ENCODE measurements at places on chromosomes 16 and 17. TPM values are rescaled to one million over a fixed set of nuclear protein-coding genes. Genes with fewer than 3 reads are reported as not detected.

- no peak for DNase-seq
These were observed 3.5 kb upstream of the CNEP1R1 start for GRCh38 chr16:50021544-50021943.

The LYRM9 gene
- total RNA-seq, result 21.2 TPM

- DNase-seq, result no peak
These were observed 291.1 kb upstream of the IRX3 start for GRCh38 chr16:54577651-54578128.

- DNase-seq, result no peak
These were observed 13.0 kb downstream of the TOB1 start for GRCh38 chr17:50853015-50853615.

DNA sequence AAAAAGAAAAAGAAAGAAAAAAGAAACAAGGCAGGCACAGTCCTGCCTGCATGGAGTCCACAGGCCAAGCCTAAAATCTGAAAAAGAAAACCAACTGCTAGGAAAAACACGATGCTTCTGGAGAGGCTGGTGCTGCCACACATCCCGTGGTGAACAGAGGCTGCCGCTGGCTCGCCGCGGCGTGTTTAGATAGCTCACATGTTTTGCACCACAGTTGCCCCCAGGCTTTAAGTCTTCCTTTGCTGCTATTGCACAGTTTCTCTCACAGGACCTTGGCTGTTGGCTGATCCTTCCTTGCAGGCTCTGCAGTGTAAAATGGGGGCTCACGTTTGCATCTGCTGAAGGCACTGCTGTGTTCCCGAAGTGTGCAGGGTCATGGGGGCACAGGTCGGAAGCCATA is 8.6 kb downstream of the SLC6A4 start:
- no peak for DNase-seq

GRCh38 chr16:88807626-88808453 is 3.9 kb downstream of the APRT start:
- no peak for DNase-seq

DNA sequence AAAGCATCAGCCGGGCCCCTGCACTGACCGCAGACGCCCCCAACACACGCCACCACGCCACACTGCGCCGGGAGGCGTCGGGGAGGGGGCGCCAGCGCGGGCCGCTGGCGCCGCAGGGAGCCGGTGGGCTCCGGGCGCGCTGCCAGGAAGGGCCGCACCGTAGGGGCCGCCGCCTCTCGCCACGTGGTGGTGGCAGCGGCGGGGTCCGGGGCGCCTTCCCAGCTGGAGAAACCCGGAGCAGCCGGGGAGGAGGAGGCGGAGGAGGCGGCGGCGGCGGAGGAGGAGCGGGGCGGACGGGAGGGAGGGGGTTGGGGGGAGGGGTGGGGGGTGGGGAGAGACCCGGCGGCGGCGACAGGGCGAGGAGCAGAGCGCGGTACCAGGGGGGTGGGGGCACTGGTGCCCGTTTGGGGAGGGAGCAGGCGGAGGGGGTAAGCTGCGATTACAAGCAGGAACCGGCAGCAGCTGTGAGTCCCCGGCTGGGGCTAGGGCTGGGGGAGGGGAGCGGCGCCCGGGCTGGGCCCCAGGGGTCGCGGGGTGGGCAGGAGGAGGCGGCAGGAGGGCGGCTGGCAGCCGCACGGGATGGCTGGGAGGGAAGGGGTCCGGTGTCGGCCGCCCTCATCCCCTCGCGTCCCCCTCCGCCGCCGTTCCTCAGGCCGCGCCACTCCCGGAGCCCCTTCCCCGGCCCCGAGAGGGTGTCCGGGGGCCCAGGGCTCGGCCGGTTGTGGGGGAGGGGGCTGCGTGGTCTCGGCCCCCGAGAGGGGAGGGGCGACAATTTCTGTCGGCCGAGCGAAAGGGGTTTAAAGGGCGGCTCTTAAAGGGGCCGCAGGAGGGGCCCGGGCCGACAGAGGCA is at the start of gene TBKBP1:
TSS of gene TBKBP1 (plus strand) at position 431 of the 850 bp plus-strand sequence. CDS start 1,952 bp downstream, outside the sequence.
- no peak for DNase-seq

The CA10 gene
- not detected for total RNA-seq

The SCPEP1 gene
- 47.3 TPM for total RNA-seq

The CDC27 gene
- 80.3 TPM for total RNA-seq

DNA sequence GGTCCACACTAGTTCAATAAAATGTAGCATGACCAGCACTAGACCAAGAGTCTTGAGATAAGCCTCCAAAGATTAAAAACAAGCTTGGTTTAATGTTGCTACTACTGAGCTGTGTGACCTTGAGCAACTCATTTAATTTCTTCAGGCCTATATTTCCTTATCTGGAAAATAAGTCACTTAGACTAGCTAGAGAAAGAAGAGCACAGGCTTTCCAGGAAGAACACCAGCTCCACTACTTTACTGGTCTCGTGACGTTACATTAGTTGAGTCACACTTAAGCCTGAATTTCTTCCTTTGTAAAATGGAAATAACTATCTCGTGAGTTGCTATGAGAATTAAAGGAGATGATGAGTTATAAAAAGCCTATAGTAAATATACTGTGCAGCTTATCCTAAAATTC is 5.4 kb downstream of the HELZ start:
- DNase-seq, result no peak

GRCh38 chr17:74190154-74190553 is 13.3 kb upstream of the RPL38 start:
- no peak for DNase-seq

The C16orf89 gene
- total RNA-seq, result not detected

DNA sequence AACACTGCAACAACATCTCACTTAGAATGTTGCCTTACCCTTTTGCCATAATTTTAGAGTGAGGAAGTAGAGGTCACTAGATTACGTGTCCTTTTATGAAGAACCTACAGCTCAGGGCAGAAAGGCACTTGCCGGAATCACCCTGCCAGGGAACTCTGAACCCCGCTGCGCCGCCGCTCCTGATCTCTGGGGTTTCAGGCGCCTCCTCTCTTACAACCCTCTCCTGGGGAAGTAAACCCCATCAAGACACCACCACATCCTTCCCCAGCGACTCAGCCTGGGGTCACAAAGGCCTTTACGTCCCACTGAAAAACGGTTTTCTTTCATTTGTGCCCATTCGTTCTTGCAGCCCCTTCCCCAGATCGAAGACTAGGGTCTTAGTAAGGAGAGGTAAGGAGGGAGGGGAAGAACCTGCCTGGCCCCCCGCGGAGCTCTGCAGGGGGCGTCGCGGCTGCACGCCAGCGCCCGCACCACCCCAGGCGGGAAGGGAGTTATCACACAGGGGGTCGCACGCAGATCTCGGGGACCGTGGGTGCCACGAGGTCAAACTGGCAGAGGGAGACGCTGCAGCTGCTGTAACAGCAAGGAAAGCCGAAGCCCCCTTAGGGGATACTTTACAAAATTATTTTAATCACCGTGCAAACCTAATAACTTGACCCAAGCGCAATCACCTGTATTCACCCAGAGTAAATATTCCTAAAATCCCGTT is 1.0 kb upstream of the HLF start:
- no peak for DNase-seq

DNA sequence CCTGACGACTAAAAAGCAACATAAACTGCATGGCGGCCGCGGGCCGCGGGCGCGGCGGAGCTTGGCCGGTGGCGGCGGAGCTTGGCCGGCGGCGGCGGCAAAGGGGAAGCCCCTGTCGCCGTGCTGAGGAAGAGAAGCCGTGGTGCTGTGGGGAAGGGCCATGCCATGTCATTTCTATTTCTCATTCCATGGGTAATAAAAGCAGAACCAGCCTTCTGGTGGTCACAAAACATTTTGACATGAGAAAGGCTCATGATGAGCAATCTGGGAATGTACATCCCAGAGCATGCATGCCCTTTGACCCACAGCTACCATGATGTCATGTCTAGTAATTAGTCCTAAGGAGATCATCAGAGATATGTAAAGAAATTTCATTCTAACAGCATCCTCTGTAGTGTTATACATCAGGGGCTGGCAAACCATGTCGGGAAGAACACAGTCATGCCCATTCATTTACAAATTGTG is 23.9 kb upstream of the HEATR6 start:
- no peak for DNase-seq

The RPH3AL gene
- 16.1 TPM for total RNA-seq

The HOXB7 gene
- 39.4 TPM for total RNA-seq

The ENPP7 gene
- not detected for total RNA-seq

The CACNG5 gene
- total RNA-seq, result not detected

- DNase-seq, result no peak
These were observed 64.7 kb downstream of the ADCY9 start for GRCh38 chr16:4051591-4051990.

The ADAMTS18 gene
- 47.5 TPM for total RNA-seq

DNA sequence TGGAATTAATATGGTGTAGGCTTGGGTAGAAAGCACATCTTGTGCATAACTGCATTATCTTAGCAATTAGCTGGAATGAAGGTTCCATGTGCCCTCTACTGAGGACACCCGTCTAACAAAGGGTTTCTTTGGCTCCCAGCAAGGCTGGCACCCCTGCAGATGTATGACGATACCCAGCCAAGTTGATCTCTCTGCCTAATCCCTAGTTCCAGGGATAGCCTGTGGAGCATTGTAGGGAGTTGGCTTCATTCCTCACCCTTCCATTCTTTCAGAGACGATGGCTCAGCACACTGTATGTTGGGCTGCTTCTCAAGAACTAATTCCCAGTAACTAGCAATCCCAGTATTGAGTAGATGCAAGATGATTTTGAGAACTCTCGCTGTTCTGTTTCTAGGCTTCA is 182.5 kb downstream of the SNX29 start:
- DNase-seq, result no peak

- peak; percentile 41 for DNase-seq
These were observed 19.9 kb upstream of the PLLP start for GRCh38 chr16:57304169-57305061.

GRCh38 chr16:3638916-3639644 is 15.4 kb upstream of the DNASE1 start:
- DNase-seq, result no peak

GRCh38 chr17:58232707-58233156 is 5.7 kb upstream of the LPO start:
- DNase-seq, result no peak

DNA sequence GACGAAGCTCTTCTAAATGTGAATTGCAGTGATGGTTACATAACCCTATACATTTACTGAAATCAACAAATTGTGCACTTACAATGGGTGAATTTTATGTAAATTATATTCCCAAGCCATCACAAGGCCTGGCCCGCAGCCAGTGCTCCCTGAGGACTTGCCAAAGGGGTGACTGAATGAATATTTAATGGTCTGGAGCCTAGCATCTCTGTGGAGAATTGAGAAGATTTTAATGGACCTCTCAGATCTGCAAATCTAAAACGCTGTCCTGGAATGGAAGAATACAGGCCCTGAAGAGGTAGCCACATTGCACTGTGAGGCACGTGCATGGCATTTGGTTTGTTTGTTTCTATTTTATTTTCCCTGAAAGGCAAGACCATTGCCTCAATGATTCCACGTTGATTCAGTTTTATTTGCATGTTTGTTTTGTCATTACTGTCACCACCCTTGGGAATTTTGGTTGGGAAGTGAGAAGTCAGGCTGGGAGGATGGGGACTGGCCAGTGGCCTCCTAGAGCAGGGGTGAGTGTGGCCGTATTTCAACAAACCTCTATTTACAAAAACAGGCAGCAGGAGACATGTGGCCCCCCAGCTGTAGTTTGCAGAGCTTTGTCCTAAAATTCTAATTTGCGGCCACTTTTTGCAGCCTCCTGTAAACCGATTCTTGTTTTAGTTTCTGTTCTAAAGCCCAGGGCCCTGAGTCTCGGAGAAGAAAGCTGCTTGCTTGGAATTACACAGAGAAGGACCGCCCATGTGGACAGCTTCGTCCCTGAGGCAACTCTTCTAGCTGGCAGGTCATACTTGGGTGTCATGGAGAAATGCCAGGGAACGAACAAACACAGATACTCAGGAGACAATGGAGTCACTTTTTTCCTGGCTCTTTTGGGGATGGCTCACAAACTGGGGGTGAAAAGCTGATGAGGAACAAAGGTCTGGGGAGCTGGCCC is 40.5 kb upstream of the GCSH start:
- DNase-seq, result no peak

All from glomerular endothelial cell (primary cell).